ENCODE measurements at places on chromosomes 16 and 17.

GRCh38 chr16:75288181-75288580 lies 36.8 kb upstream of the BCAR1 start:
- DNase-seq: no peak

GRCh38 chr16:50598936-50599361 lies 50.8 kb downstream of the NKD1 start:
- no peak for DNase-seq

DNA sequence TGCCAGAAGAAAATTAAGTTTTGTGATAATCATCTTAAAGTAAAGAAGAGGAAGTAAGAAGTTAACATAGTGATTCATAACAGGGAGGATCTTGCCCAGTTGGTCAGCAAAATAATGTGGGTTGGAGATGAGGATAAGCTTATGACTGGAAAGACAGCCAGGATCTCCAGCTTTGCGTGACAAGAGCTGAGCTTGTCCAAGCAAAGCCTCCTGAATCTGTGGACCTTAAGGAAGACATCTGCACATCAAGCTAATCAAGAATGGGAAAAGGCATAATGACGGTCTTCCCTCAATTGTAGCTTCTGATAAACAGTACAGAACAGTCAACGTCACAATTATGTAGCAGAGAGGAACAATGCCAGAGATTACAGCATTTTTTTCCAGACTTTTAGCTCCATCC lies 744.7 kb upstream of the GOT2 start:
- no peak for DNase-seq

DNA sequence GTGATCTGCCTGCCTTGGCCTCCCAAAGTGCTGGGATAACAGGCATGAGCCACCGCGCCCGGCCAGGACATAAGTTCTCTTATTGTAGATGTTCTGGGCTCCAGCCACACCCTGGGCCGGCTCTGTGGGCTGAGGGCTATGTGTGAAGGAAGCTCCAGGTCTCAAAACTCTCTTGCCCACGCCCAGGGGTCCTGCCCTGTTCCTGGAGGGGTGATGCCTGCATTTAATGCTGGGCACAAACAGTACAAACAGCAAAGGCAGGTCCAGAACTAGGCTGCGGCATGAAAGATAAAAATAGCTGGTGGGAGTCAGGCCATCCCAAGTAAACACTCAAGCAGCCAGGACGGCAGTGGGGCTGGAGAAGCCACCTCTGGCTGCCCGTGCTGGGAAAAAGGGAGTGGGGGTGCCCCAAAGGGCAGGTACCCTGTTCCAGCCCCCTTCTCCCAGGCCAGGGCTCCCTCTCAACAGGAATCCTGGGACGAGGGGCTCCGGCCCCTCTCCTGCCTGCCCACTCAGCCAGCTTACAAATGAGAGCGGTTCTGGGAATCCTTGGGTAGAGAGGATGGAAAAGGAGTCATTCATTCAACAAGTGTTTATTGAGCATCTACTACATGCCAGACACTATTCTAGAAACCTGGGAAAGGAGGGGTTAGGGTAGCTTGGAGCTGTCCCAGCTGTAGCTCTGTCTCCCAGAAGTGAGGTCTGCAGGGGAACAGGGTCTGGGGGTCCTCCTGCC lies 4.6 kb downstream of the TRIM47 start:
- no peak for DNase-seq

DNA sequence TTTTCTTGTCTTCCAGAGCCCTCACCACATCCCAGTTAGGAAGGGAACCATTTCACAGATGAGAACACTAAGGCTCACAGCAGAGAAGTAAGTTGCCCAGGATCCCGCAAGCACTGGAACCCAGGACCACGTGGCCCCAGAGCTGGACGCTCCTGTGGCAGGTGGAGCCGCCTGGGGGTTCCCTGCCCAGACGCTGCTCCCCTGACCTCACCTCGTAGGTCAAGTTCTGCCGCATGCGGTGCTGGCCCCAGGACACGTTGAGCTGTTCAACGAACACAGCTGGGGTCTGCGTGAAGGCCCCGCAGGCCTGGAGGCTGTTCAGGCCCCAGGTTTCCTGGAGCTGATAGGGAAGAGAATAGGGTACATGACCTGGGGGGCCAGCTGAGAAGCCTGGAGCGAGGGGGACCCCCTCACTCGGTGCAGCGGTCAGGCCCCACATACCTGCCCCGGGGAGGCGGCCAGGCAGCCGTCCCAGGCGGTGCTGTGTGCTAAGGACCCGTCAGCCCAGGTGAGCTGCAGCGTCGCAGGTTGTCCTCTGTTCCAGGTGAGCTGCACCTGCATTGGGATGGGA lies 54.1 kb downstream of the RMI2 start:
- no peak for DNase-seq

- no peak for DNase-seq
Observed at GRCh38 chr17:75356260-75356937, 49.1 kb downstream of the GRB2 start.

- DNase-seq: no peak
Observed at GRCh38 chr17:78120971-78121800, 7.4 kb downstream of the TMC6 start.

DNA sequence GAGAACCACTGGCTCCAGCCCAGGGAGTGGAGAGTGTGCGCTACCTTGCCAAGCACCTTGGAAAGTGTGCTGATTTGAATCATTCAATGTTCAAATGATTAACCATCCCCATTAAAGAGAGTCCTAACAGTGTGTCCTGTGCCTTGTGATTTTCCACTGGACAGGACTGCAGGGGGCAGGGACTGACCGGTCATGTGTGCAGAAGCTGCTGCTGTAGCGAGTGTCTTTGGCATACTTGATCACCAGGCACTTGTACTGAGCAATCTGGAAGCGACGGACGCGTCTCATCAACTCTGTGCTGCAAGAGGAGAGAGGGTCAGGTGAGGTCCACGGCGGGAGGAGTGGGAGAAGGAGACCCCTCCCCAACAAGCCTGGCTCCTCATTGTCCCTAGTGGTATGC lies 2.0 kb downstream of the TK1 start:
- DNase-seq: no peak

DNA sequence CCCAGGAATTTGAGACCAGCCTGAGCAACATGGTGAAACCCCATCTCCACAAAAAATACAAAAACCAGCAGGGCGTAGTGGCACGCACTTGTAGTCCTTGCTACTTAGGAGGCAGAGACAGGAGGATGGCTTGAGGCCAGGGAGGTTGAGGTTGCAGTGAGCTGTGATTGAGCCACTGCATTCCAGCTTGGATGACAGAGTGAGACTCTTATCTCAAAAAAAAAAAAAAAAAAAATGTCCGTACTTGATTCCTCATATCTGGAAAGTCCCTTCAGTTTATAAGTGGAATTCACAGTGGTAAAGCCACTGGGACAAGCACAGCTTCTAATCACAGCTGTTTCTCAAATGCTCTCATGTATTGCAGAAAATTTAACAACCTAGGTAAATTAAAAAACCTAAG lies 78.6 kb upstream of the CREBBP start:
- DNase-seq: no peak

DNA sequence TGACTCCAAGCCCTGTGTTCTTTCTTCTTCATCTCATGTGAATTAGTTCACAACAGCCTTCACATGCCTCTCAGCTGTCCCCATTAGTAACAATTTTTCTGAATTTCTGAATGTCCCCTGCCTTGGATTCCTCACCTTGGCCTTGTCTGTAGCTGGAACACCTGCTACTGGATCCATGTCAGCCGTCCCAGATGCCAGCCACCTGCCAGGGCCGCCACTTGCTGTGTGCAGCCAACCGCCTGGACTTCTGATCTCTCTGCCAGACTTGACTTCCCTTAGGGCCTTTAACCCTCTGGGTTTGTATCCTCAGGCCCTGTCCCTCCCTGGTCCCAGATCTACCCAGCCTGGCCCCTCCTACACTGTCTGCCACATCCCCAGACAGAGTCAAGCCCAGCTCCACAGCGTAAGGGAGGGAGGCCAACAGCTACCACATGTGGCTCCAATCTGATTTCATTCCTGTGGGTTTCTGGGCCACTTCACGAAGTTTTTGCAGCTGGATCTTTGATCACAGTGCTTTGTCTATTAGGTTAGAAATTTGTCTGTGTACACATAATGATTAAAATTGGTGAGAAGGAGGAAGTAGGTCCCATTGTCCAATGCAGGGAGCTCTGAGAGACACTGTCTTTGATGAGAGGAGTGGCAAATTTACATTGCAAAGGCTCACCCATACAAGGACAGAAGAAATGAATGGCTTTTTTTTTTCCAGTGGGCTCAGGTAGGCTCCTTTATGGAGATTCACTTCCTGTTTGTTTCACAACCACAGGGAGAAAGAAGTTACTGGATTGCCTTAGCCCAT lies 15.3 kb downstream of the MPP2 start:
- no peak for DNase-seq

GRCh38 chr16:26795184-26795583 lies 271.5 kb upstream of the C16orf82 start:
- DNase-seq: no peak

DNA sequence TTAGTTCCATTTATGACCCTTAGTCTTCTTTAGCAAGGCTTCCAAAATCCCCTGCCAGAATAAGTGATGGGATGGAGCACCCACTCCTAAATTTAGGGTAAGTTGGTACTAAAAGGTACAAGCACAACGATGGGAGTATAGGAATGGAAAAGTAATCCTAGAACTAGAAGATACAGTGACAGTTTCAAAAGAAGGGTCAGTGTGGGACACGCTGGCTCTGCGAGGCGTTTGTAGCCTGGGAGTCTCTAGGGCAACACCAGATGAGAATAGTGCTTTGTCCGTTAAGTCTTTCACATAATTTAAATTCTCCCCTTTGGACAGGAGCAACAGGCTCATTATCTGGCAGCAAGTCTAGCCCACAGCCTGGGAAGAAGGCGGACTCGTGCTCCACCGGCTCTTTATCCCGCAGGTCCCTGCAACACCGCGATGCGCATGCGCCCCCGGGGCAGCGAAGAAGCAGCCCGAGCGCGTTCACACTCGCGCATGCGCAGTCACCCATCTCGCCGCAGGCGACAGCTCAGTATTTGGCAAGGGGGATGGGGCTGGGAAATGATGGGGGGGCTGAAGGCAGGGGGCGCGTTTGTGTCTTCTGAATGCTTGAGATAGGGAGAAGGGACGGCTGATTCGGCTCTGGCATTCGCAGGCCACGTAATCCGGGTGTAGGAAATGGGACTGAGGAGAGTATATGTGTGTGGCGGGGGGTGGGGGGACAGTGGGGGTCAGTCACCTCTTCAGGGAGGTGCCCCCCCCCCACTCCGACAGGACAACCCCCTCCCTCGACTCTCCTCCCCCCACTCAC lies 564 bp downstream of the SPOP start:
- peak; percentile 92 for DNase-seq

DNA sequence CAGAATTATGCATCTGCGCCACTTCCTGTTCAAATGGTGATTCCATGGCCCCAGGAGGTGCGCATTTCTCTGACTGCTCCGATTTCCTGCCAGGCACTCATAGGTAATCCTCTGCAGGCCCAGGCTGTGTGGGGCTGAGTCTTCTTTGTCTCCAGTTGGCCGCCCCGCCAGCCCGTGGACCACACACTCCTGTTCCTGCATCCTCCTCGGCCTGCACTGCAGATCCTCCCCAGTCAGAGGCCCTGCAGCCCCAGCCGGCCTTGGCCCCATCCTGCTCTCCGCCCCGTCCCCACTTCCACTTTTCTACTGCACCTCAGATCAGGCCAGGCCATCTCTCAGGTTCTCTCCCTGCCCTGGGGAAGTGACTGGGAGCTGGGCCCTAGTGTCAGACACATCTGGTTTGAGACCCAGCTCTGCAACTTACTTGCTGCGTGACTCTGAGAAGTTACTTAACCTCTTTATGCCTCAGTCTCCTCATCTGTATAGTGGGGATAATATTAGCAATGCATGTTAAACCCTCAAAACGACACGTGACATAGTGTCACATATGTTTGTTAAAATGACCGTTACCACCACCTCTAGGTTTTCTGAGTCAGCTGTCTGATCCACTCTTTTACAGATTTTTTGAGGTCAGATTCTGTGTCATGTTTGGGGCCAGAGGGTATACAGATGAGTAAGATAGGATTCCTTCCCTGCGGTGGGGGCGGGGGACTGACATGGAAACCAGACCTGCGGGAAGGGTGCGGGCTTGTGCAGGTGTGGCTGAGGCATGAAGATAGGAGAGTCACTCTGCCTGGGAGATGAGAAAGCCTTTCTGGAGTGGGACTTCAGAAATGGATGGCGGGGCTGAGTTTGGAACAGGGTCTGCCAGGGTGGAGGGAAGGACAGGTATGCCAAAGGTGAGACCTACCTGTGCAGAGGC lies 12.8 kb downstream of the RAB11FIP4 start:
- DNase-seq: no peak

DNA sequence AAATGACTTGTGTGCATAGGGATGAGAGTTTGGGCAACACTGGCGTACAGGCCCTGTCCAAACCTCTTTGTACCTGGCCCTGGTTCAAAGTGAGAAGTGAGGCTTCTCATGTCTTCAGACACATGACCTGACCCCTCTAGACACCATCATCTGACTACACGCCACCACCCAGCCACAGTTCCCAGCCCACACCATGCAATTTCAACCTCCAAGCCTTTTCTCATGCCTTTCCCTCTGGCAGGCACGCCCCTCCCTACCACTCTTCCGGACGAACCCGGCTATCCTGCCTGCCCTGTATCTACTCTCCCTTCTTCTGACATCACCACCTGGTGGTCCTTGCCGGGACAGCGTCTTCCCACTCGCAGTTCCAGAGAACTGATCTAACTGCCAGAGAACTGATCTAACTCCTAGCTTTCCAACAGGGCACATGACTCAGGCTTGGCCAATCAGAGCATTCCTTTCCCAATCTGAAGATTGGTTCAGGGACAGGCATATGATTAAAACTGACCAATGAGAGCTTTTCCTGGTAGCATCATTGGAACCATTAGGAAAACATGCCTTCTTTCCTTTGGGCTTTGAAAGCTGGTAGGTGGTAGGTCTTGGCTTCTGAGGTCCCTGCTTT lies 27.1 kb upstream of the IL21R start:
- DNase-seq: no peak

DNA sequence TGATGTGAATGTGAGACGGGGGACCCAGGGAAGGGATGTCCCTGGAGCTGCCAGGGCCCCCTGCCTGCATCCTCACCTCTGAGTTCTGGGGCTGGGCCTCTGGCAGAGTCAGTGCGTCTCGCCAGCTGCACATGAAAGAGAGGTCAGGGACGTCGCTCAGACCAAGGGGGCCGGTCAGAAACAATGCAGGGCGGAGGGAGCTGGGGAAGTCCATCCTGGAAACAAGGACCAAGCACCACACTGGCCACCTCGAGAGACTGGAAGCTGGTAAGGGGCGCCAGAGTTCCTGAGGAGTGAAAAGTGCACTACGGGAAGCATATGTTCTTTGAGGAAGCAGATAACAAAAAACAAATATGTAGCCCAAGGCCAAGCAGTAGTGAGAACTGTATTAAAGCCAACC lies 2.1 kb downstream of the TAF1C start:
- no peak for DNase-seq

Measured in naive thymus-derived CD8-positive, alpha-beta T cell (primary cell).